Kasumi-1 (cell line): ENCODE measurements at places on chromosomes 6 and 20.

GRCh38 chr20:20666359-20666758, 46.1 kb downstream of the RALGAPA2 start:
- DNase-seq: peak; percentile 11

- peak; percentile 18 for DNase-seq
These were observed 42.0 kb upstream of the KCNQ5 start for GRCh38 chr6:72579865-72580264.

DNA sequence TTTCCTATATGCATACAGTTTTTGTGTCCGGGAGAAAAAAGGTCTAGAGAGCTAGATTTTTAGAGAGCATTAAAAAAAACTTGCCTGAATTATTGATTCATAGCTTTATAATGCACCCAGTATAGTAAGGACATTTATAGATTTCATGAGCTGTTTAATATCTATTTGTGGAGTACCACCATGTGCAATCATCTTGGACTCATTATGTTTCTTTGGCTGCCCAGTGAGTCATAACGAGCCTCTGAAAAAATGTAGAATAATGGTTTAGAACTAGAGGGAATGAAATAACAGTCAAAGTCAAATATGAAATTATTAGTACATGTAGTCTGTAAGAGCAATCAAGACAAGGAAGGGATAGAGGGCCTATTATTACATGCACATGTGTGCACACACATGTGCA, 350.0 kb downstream of the CD83 start:
- DNase-seq: no peak

DNA sequence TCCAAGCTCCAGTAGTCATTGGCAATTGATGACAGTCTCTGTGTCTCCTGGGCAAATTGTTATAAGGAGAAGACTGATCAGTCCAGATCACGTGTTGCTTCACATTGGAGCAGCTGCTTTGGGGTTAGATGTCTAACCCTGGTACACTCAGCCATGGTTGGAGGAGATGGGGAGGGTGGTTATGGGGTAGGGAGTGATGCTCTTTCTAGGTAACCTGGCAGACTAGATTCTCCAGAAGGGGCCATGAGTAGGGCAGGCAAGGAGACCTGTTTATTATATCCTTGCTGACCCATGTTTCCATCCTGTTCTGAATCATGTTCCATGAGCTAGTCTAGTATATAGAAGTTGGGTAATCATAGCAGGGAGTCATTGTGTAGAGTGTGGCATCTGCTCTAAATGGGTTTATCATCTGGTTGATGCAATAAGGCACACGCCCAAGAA, 50.8 kb upstream of the BACH2 start:
- DNase-seq: no peak

DNA sequence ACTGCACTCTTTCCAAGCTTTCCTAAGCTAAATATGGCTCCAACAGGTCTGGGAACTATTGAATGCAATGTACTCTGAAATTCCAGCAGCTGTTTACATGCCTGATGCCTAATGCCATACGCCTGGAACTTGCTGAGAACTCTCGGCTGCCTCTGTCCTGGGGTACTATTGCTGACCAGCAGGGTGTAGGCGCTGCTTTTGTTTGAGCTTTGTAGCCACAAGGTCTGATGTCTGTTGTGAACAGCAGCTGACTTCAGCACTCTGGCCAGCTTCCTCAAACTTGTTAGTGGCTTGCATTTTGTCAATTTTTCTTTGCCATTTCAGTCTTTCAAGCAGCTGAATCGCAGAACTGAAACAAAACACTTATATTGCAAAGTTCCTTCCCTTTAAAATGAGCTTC, 26.7 kb downstream of the SAYSD1 start:
- DNase-seq: peak; percentile 31

DNA sequence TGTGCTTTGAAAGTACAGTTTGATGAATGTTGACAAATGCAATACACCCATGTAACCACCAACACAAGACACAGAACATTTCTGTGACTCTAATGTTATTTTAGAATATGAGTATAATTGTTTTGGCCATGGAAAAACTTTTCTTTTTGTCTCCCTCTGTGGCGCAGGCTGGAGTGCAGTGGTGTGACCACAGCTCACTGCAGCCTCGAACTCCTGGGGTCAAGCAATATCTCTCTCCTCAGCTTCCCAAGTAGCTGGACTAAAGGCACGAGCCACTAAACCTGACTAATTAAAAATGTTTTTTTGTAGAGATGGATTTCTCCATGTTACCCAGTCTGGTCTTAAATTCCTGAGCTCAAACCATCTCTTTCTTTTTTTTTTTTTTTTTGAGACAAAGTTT, 20.3 kb upstream of the BCAS4 start:
- DNase-seq: no peak

- DNase-seq: peak; percentile 6
These were observed 205.9 kb downstream of the HACE1 start for GRCh38 chr6:104653781-104654180.

GRCh38 chr6:110809792-110810191, 5.5 kb downstream of the CDK19 start:
- DNase-seq: no peak
